ENCODE measurements at places on chromosomes 12 and 14.

DNA sequence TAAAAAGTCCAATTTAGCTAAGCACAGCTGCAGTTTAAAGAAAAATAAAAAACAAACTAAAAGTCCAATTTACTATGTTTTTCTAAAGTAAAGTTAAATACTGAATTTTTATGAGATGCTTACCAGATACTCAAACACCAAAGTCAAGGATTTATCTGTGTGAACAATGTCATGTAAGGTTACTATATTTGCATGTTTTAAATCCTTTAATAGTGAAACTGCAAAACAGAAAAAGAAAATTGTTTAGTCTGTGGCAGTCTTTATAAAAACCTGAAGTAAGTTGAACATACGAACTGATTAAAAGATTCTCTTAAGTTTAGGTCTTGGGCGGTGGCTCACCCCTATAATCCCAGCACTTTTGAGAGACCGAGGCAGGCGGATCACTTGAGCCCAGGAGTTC, 102.7 kb downstream of the CDK17 start:
- no peak for DNase-seq

DNA sequence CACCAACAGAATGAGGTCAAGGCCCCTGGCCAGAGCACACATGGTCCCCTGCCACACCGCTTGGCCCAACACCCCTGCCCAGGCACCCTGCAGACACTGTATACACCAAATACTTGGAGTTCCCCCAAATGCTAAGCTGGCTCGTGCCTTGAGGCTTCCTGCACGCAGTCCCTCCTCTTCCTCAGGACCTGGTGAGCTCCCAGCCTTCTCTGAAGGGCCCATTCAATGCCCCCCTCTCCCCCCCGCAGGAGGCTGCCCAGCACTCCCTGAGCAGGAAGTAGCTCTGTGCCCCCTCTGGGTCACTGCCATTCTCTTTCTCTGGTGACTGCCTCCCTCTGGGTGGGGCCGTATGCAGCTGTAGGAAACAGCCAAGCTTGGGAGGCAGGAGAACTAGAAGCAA, 75.3 kb downstream of the ITPK1 start:
- DNase-seq: no peak

GRCh38 chr14:75439989-75440388, 12.2 kb downstream of the JDP2 start:
- DNase-seq: no peak

- DNase-seq: no peak
These were observed 91.1 kb upstream of the BCL11B start for GRCh38 chr14:99363051-99363450.

DNA sequence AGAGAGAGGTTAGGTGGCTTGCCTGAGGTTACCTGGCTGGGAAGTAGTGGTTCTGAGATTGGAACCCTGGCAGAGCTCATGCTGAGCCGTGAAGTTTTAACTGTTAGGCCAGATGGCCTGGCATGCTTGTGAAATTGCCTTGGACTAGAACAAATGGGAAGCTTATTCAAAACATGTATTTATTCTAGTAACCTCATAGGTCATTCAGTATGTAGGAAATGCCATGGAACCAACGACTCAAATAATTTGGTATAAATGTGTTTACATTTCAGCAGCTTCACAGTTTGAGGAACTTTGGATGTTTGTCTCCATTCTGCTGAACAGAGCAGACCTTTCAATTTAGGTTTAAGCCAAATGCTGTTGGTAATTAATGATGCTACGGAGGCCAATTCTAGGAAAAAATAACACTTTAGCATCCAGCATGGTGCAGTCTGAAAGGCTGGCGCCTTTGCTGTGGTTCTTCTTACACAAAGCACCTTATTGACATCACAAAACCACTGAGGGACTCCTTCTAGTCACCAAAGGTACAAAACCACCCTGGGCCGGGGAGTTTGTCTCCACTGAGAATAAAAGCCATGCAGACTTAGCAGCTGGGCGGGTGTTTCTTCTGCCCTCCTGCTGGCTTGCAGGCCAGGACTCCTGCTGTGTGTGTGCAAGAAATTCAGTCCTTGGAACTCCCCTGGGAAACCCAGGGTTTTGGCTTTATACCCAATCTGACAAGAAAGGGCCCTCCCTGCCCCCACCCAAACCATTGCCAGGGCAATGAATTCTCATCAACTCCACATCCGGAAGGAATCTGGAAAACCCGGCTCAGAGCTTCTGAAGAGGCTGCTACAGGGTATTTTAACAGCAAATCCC, 64.2 kb downstream of the ELK3 start:
- peak; percentile 30 for DNase-seq

GRCh38 chr14:101153691-101154090, 250.2 kb upstream of the RTL1 start:
- no peak for DNase-seq

DNA sequence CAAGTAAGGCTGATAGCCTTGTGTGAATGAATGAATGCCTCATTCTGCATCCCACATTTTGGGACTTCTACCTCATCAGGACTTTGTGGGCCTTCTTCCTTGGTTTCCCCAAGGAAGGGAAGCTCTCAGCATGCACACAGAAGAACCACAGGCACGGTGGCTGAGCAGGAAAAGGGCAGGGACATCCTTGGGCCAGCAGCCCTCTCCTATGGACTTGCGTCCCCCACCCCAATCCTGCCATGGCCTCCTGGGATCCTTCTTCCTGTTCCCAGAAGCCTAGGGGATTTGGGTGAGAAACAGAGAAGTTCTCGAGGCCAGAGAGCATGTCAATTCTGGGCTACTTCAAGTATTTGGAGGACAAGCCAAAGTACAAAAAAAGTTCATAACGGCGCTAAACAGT, 69.7 kb downstream of the LGMN start:
- no peak for DNase-seq

DNA sequence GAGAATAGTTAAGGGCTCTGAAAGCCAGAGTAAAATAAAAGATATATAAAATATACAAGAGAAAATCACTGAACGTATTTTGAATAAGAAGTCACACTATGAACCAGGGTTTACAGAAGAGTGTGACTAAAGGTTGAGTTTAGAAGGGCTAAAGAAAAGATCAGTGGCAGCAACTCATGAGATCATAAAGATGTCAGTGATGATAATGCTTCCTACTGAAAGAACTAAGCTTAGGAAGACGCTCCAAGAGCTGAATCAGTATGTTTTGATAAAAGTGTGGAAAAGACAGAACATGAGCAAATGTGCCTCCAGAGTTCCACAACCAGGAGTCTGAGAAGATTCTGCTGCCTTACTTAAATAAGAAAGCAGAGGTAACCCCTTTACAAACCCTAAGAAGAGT, 74.6 kb downstream of the KITLG start:
- DNase-seq: no peak

DNA sequence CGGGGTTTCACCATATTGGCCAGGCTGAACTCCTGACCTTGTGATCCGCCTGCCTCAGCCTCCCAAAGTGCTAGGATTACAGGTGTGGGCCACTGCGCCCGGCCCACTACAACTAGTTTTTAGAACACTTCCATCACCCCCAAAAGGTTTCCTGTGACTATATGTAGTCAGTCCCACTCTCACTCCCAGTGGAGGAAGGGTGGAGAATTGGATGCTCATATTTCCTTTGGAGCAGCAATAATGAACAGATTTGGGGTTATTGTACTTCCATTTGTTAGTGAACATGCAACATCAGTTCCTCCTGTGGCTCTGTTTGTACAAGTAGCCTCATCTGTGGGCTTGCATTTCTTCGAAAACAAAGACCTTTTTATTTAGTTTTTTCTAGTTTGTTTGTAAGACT, 35.8 kb downstream of the RAP1B start:
- no peak for DNase-seq

DNA sequence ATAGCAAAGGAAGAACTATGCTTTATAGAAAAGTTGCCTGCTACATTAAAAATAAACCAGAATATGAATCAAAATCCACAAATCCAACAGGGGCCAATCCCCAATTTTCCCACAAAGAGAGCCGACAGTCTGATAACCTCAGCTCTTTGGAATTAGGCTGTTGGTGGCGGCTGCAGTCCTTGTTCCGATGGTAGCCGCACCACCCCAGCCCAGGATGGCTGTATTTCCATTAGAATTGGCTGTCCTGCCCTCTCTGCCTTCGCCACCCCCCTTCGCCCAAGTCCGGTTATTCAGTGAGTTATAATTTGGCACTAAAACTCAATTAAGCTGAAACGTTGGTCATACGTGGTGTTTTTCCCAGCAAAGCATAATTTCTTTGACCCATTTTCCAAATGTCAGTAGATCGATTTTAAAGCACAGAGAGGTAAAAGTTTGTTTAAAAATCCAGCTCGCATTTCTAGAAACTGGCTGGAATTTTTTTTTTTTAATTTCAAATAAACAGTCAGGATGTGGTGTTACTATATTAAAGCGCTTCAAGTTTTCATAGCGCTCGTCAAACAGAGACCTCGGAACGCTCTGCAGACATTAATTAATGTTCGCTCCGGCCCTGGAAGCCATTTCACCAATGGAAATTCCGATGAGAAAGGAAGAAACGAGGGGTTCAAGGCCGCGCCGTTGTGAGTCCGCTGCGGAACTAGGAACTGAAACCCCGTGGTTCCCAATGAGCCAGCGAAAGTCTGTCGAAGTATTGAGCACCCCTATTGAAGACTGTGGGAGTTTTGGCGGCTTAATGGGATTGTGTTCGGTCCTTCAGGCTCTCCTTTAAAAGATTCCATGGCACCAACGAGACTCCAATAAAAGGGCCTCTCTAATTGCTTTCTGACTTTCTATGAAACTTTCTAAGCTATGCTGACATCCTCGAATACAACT, 104.8 kb upstream of the DIO3 start:
- DNase-seq: no peak

- DNase-seq: no peak
These were observed 172.4 kb downstream of the CALM1 start for GRCh38 chr14:90569201-90569600.

GRCh38 chr12:91766454-91766853, 379.2 kb downstream of the BTG1 start:
- no peak for DNase-seq

DNA sequence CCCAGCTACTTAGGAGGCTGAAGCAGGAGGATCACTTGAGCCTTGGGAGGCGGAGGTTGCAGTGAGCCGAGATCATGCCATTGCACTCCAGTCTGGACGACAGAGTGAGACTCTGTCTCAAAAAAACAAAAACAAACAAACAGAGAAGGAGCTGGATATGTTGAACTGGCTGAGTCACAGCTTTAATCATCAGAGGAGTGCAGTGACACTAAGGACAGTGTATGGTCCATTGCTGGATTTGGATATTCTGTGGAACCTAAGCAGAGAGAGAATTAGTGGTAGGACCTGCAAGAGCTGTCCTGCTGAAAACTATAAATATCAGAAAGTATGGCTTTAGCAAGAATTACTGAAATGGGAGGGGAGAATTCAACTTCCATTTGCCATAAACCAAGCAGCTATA, 163.0 kb upstream of the PELI2 start:
- no peak for DNase-seq

- DNase-seq: peak; percentile 51
These were observed 1.2 kb upstream of the CPNE8 start for GRCh38 chr12:38906482-38907200.

DNA sequence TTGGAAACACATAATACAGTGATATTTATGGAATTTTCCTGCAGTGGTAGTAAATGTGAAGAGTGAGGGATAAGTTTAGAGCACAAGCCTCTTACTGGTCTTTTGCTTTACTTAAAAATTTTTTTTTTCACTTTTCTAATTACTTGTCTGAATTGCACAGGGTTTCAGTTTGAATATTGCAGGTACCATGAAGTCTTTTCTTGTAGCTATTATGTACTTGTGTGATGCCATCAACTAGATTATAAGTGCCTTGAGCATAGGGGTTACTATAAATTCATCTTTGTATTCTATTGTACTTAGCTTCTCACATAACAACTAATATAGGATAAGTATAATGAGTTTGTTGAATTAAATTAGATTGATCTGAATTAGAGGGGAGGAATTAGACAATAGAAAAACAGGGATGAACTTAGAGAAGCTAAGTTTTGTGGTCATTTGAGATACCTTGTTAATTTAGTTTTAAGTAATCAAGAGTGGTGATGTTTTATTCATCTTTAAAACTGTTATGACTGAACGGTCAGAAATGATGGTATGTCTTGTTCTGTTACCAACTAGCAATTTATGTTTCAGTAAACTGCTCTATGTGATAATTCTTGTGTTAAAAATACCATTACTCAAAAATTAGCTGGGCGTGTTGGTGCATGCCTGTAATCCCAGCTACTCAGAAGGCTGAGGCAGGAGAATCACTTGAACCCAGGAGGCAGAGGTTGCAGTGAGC, 42.1 kb downstream of the CCDC91 start:
- no peak for DNase-seq

DNA sequence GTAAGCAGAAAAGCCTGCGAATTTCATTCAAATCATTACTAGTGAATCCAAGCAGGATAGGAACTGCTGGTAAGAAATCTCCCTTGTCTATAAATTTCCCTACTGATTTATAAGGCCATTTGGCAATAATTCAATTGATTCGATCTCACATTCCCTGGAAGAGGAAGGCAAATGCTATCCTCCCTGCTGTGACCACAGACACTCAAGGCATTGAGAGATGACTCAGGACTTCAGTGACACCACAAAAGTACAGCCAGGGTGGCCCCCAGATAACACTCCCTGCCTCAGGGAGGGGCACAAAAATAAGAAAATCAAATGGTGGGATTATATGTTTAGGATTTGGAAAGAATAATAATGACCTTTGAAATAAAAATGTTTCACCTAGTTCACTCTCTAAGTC, 162.7 kb downstream of the GRIP1 start:
- DNase-seq: no peak

GRCh38 chr12:23140710-23141109, 515.7 kb downstream of the ETNK1 start:
- no peak for DNase-seq

DNA sequence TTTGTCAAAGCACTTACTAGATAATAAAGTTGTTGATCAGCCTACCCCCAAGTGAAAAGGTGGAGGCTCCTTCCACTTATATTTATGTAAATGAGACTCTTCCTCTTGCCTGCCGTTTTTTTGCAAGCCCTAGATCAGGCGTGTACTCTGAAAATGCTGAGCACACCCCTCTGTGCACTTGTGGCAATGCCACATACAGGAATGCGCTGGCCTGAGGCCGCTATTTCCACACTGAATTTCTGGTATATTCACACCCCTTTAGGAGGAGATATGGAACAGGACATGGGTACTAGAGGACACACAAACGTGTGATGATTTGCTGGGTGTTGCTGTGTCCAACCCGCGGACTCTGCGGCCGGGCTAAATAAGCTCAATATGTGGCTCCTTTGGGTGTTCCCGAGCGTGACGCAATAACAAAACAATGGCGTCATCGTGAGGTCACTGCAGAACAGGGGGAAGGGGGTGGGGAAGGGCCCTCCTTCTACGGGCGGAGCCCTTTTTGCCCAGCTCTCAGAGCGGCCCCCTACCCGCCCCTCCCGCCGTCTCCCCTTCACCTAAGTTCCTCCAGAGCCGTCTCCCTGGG, 554 bp upstream of the TSPAN31 start:
- no peak for DNase-seq

DNA sequence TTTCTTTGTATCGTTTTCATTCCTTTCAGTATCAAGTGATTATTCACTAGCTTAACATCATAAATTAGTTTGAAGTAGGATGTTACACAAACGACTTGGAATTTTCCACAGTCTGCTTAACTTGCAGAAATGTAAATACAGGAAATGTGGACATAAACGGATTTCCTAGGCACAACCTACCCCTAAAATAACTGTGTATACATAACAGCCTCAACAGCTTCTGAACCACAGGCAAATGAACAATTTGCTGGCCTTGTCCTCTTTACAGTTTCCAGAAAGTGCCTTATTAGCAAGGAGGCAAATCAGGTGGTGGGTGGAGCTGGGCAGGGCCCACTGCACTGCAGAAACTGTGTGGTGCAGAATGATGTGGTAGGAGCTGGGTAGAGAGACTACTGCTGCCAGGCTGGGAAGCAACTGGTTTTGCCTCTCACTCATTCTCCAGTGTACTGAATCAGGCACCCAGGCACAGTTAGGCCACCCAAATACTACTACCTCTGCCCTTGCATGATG, 14.1 kb downstream of the DRAM1 start:
- DNase-seq: no peak
